B cell (primary cell): ENCODE measurements at places on chromosomes 4 and X. TPM values are rescaled to one million over a fixed set of nuclear protein-coding genes. Genes with fewer than 3 reads are reported as not detected.
A peak's percentile ranks its signal among the peaks of the same experiment; 100 is the strongest.

GRCh38 chrX:153669174-153669890 lies 4.3 kb downstream of the PNCK start:
- DNase-seq, result peak; percentile 61
- peaks cover 15% of the 10 kb centered on the region for H3K27me3 ChIP-seq
- H3K4me1 ChIP-seq, result no peaks in the 10 kb centered on the region
- no peaks in the 10 kb centered on the region for H3K36me3 ChIP-seq

GRCh38 chr4:6180841-6181631 lies 19.3 kb downstream of the JAKMIP1 start:
- no peaks in the 10 kb centered on the region for H3K36me3 ChIP-seq
- H3K4me1 ChIP-seq, result peaks cover 2% of the 10 kb centered on the region
- H3K27me3 ChIP-seq, result no peaks in the 10 kb centered on the region
- no peak for DNase-seq
- H3K27ac ChIP-seq, result no peak overlapping the region

GRCh38 chr4:185278716-185279115 lies 69.3 kb downstream of the SNX25 start:
- H3K4me1 ChIP-seq, result peaks cover 12% of the 10 kb centered on the region
- no peak overlapping the region for H3K4me3 ChIP-seq
- DNase-seq, result no peak
- H3K27me3 ChIP-seq, result no peaks in the 10 kb centered on the region

GRCh38 chrX:86066998-86067397 lies 19.6 kb upstream of the CHM start:
- H3K4me1 ChIP-seq, result no peaks in the 10 kb centered on the region
- no peak overlapping the region for H3K4me3 ChIP-seq
- peak; percentile 9 for DNase-seq

DNA sequence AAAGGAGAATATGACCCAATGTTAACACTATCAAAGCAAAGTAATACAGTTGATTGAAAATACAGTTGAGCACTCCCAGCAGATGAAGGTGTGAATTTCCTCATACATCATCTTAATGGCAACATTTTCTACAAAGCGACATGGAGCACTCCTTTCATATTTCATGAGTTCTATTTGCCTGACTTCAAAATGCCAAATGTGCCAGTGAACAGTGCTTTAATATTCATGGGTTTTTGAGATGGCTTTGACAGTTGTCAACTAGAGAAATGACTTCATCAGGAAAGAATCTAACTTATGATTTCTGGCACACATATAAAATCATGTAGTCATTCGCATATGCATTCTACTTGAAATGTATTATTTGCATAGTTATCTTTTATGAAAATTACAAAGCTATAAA lies 222.4 kb downstream of the GALNTL6 start:
- no peak overlapping the region for H3K4me3 ChIP-seq
- no peak for DNase-seq
- no peaks in the 10 kb centered on the region for H3K27me3 ChIP-seq

DNA sequence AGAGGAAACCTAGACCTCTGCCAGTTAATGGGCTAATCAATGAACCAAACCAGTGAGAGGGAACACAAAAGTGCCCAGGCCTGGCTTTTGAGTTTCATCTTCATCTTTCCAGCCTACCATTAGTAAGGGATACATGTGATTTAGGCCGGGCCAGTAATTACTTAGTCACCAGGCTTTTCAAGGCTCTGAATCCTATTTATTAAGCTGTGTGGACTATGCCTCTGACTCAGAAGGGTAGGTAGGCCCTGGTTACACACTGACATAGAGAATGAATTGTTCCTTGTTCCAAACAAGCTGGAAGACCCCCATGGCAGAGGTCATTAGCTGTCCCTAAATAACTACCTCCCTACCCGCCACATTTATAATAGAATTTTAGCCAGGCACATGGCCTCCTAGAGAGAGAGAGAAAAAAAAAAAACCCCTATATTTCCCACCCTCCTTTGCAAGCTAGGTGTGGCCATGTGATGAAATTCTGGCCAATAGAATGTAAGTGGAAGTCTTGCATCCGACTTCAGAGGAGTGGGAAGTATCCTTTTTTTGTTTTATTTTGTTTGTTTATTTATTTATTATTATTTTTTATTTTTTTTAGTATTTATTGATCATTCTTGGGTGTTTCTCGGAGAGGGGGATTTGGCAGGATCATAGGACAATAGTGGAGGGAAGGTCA lies 112.3 kb upstream of the BCOR start:
- H3K27me3 ChIP-seq, result no peaks in the 10 kb centered on the region
- H3K4me1 ChIP-seq, result peaks cover 14% of the 10 kb centered on the region
- no peak overlapping the region for H3K27ac ChIP-seq
- H3K36me3 ChIP-seq, result no peaks in the 10 kb centered on the region
- DNase-seq, result no peak
- H3K4me3 ChIP-seq, result no peak overlapping the region

DNA sequence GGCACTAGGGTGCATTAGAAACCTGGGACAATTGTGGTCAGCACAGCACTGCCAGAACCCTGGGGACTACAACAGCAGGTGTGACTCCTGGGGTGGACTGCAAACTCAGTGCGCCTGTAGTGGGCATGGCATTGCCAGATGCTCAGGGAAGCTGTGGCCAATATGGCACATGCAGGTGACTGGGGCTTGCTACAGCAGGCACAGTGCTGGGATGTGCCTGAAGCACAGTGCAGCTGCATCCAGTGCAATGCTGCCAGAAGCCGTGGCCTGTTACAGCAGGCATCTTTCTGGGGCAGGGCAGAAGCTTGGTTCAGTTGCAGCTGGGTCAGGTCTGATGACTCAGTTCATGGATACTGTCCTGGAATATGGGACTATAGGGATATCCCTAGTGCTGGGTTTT lies 445.8 kb downstream of the CCSER1 start:
- DNase-seq, result no peak
- no peaks in the 10 kb centered on the region for H3K4me1 ChIP-seq
- no peak overlapping the region for H3K27ac ChIP-seq
- H3K36me3 ChIP-seq, result no peaks in the 10 kb centered on the region

- H3K4me3 ChIP-seq, result no peak overlapping the region
- peaks cover 23% of the 10 kb centered on the region for H3K4me1 ChIP-seq
- H3K27me3 ChIP-seq, result no peaks in the 10 kb centered on the region
- DNase-seq, result peak; percentile 83
- H3K36me3 ChIP-seq, result no peaks in the 10 kb centered on the region
- peak overlapping the region; percentile 19 for H3K27ac ChIP-seq
Measured at GRCh38 chr4:123599920-123600810, 203.6 kb downstream of the SPRY1 start.

DNA sequence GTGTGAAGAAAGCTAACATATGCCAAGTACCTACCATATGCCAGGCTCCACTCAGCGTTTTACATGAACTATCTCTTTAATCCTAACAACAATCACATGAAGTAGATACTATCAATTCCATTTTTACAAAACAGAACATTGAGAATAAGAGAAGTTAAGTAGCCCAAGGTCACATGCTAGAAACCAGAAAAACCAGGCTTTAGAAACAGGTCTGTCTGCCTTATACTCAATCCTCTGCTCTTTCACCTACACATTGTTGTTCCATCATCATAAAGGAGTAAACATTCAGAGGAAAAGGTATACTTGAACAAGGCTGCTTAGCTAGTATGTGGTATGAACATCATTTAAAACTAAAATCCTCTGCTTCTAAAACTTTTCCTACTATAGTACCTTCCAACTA lies 42.1 kb downstream of the WDFY3 start:
- no peak for DNase-seq
- H3K4me1 ChIP-seq, result no peaks in the 10 kb centered on the region
- no peak overlapping the region for H3K27ac ChIP-seq
- no peaks in the 10 kb centered on the region for H3K36me3 ChIP-seq
- peaks cover 4% of the 10 kb centered on the region for H3K27me3 ChIP-seq

DNA sequence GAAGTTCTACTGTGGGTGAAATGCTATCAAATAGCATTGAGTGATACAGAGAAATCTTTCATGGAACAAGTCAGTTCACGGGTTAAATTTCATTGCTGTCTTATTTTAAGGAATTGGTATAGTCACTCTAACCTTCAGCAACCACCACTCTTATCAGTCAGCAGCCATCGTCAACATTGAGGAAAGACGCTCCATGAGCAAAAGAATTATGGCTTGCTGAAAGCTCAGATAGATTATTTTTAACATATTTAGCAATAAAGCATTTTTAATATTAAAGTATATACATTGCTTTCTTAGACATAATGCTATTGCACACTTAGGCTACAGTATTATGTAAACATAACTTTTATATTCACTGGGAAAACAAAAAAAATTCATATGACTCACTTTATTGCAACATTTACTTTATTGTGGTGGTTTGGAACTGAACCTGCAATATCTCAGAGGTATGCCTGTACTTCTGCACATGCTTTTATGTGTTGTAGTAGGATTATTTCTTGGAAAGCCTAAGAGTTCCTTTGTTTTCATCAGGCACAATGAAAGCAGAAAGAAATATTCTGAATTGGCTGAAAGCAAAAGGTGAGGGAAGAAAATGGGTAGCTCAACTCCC lies 586.7 kb downstream of the GBA3 start:
- no peak for DNase-seq
- H3K27me3 ChIP-seq, result no peaks in the 10 kb centered on the region
- no peaks in the 10 kb centered on the region for H3K36me3 ChIP-seq
- no peaks in the 10 kb centered on the region for H3K4me1 ChIP-seq

- no peak overlapping the region for H3K4me3 ChIP-seq
- DNase-seq, result no peak
- no peaks in the 10 kb centered on the region for H3K4me1 ChIP-seq
- H3K36me3 ChIP-seq, result no peaks in the 10 kb centered on the region
- H3K27ac ChIP-seq, result no peak overlapping the region
Measured at GRCh38 chrX:45449982-45450381, 249.3 kb upstream of the DIPK2B start.

DNA sequence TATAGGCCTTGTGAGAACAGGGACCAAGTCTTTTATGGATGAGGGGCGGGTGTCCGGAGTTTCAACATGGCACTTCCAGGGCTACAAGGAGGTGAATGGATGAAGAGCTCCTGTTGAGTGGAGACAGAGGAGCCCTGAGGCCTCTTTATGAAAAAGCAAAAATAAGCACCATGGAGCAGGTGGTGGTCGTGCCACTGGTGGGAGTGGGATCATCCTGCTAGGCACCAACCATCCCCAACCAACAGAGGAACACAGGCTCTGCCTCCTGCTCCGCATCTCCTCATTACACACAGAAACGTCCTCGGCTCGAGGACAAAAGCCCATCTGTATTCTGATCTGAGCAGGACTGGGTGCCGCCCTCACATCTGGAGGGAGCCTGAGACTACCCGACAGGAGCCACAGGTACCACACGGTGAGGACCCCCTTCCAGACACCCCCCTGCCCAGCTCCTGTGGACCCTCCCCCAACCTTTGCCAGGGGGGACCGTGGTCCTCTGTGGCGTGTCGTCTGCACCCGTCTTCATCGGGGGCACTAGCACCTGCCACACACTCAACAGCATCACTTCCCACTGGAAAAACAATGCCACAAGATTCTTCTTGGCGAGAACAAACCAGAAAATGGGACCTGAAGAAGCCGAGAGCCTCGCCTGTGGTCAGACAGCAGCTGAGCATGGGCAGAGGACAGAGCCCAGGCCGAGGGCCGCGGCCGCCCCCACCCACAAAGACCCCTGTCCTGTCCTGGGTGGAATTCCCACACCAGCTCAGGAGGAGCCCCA lies 3.9 kb upstream of the PDE6B start:
- DNase-seq, result no peak
- no peaks in the 10 kb centered on the region for H3K27me3 ChIP-seq
- H3K36me3 ChIP-seq, result no peaks in the 10 kb centered on the region
- no peaks in the 10 kb centered on the region for H3K4me1 ChIP-seq
- H3K27ac ChIP-seq, result no peak overlapping the region

DNA sequence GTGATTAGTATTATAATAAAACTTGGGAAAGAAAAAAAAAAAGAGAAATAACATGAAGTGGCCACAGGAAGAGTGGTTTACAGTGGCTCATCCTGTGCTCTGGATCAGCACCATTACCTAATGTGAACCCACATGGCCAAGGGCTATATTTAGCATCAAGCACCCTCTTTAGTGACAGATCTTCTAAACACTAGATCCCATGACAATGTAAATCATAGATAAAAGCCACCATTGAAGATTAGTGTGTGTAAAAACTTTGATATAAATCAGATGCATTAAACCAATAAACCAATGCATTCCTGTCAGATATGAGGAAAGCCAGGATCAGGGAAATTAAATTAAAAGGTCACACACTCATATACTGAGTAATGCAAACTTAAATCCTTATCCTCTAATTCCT lies 400.6 kb upstream of the MAGEB18 start:
- DNase-seq, result no peak
- H3K36me3 ChIP-seq, result no peaks in the 10 kb centered on the region
- H3K4me3 ChIP-seq, result no peak overlapping the region
- no peak overlapping the region for H3K27ac ChIP-seq
- H3K4me1 ChIP-seq, result no peaks in the 10 kb centered on the region

DNA sequence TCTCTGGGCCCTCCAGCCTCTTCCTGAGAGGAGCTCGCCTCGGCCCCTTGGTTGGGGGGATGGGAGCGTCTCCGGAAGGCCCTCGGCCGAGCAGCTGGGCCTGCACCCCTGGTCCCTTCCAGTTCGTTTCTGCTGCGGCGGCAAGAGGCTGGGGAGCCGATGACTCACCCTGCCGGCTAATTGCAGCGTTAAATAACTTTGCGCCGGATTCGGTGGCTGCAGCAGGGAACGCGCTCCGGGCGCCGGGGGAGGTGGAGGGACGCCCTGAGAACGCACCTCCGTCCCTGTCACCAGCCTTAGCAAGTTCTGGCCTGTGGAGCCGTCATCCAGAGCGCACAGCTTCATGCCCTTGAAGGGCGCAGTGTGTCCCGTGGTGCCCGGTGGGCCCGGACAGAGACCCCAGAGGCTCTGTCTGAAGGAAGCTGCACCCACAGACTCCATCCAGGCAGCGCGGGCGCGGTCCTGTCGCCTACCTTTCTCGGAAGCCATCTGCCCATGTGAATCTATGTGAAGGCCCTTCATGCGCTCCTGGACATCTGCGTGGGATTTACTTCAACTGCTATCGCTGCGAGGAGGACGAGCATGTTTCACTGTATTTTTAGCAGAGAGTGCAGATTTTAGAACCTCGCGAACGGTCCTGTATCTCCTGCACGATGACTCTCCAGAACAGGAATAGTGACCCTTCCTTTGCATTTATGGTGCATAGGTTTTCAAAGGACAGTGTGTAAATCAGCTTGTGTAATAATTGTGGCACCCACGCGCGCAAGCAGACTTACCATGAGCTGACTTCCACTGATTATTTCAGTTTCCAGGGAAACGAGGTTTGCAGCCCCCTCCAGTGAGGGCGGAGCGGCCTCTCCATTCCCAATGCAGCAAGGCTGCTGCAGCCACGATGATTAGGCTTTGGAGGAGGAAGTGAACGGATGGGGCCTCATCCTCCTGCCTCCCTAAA lies 1.7 kb upstream of the TMEM271 start:
- no peak overlapping the region for H3K4me3 ChIP-seq
- H3K27ac ChIP-seq, result no peak overlapping the region
- peaks cover 13% of the 10 kb centered on the region for H3K4me1 ChIP-seq
- no peak for DNase-seq
- H3K27me3 ChIP-seq, result peaks cover 48% of the 10 kb centered on the region

- H3K27ac ChIP-seq, result no peak overlapping the region
- DNase-seq, result no peak
- peaks cover 2% of the 10 kb centered on the region for H3K36me3 ChIP-seq
- H3K4me3 ChIP-seq, result no peak overlapping the region
Measured at GRCh38 chr4:1384675-1385372, 21.4 kb downstream of the NKX1-1 start.

The PWWP3B gene
- polyA plus RNA-seq, result not detected in 2 replicates

The HSFX3 gene
- polyA plus RNA-seq, result not detected in 2 replicates

The NXF2 gene
- polyA plus RNA-seq, result not detected in 2 replicates

The KIT gene
- polyA plus RNA-seq, result 0.01 and 0.04 TPM in 2 replicates

The HSD17B13 gene
- 0.46 and 0.63 TPM in 2 replicates for polyA plus RNA-seq

The INTS12 gene
- polyA plus RNA-seq, result 21.6 and 23.5 TPM in 2 replicates
